ENCODE measurements at places on chromosomes 16 and 17. TPM values are rescaled to one million over a fixed set of nuclear protein-coding genes. Genes with fewer than 3 reads are reported as not detected.

The DNAAF1 gene
- 2.6 TPM for polyA plus RNA-seq

The CMTM2 gene
- polyA plus RNA-seq: not detected

The SLC6A4 gene
- polyA plus RNA-seq: 0.12 TPM

The TP53TG3 gene
- not detected for polyA plus RNA-seq

The AIPL1 gene
- polyA plus RNA-seq: not detected

The NUDT7 gene
- polyA plus RNA-seq: 4.7 TPM
